ENCODE measurements at places on chromosomes 11 and 22. TPM values are rescaled to one million over a fixed set of nuclear protein-coding genes. Genes with fewer than 3 reads are reported as not detected.

Gene ABTB2
- total RNA-seq, result 21.6 TPM

Gene RRP8
- 25.9 TPM for total RNA-seq

Gene GAL3ST3
- total RNA-seq, result not detected

Gene CHRDL2
- total RNA-seq, result 4.8 TPM

Gene SYCE3
- total RNA-seq, result not detected

Gene CRYAB
- total RNA-seq, result 6.0 TPM

Gene EHBP1L1
- 29.8 TPM for total RNA-seq

Gene IGLL1
- total RNA-seq, result not detected

Gene GGTLC2
- not detected for total RNA-seq

Gene SLC22A6
- total RNA-seq, result not detected

Gene F2
- 3.2 TPM for total RNA-seq

Gene GLYATL2
- not detected for total RNA-seq

Gene ARHGEF17
- total RNA-seq, result 11.5 TPM

Gene INSC
- not detected for total RNA-seq

Gene CLDN25
- total RNA-seq, result not detected

Gene CBLIF
- total RNA-seq, result not detected

Gene MGAT3
- total RNA-seq, result 0.47 TPM

Gene PANX3
- total RNA-seq, result not detected

Gene SLC1A2
- total RNA-seq, result 0.06 TPM

Gene EMID1
- 0.16 TPM for total RNA-seq

Gene DGAT2
- total RNA-seq, result 1.5 TPM

Gene PARVB
- total RNA-seq, result 40.3 TPM

Gene GAL
- total RNA-seq, result 18.0 TPM

Gene AHNAK
- 188 TPM for total RNA-seq

Gene CLP1
- total RNA-seq, result 28.6 TPM

Gene NXPE2
- not detected for total RNA-seq

Gene APOL5
- total RNA-seq, result not detected

Gene PGA5
- total RNA-seq, result not detected

Gene ZNF280B
- total RNA-seq, result 1.3 TPM

Gene TSSK2
- not detected for total RNA-seq

Gene OR2AG1
- total RNA-seq, result not detected

Gene CREB3L1
- 5.4 TPM for total RNA-seq
